ENCODE measurements at places on chromosomes 13 and 19.

DNA sequence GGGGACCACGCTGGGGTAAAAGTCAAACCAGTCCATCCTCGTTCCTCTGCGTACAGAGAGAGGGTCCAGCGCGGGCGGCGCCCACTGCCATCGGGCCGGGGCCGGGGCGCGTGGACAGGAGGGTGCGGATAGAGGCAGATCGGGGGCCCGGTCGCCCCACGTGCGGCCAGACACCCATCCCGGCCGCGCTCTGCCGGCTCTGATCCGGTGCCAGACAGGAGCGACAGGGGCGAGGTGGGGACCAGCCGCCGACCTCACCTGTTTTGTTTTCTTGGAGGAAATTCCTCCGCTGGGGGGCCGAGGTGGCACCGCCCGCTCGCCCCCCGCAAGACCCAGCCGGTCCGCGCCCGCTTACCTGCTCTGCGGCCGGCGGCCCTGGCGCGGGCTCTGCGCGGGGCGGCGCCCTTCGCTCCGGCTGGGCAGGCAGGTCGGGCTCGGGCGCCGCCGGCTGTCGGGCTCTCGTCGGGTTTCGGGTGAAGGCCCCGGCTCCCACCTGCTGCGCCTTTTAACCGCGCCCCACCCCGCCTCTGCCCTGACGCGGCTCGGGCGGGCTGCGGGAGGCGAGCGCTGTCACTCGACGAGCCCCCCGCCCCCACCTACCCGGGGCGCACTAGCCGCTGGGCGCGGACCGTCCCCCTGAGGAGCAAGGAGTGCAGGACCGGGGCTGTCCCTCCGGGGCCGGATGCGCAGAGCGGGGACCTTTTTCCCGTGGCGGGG is at the start of gene GJB6:
GJB6 (minus strand) TSS at position 481 of the 717 bp plus-strand sequence. CDS start 8,839 bp downstream, outside the sequence.
- DNase-seq: no peak

GRCh38 chr13:78326633-78327032 is 276.7 kb downstream of the POU4F1 start:
- DNase-seq: no peak

DNA sequence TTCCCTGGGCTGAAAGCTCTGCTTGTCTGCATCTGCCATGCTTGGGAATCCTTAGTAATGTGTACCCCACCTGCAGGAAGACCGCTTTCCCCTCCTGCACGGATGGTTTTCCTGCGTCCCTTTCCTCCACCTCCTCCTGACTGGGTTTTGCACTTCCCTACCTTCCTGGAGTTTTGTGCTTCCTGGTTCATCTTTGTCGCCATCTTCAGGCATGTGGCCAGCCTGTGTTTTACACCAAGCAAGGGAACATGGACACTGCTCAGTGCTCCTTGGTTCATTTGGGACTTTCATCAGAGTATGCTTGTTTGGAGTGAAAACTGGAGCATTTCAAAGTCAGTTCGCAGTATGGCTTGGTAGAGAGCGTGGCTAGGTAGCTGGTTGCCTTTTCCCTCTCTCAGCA is 30.7 kb downstream of the ERICH6B start:
- no peak for DNase-seq

GRCh38 chr19:41332468-41332867 is 21.3 kb downstream of the TGFB1 start:
- DNase-seq: no peak

DNA sequence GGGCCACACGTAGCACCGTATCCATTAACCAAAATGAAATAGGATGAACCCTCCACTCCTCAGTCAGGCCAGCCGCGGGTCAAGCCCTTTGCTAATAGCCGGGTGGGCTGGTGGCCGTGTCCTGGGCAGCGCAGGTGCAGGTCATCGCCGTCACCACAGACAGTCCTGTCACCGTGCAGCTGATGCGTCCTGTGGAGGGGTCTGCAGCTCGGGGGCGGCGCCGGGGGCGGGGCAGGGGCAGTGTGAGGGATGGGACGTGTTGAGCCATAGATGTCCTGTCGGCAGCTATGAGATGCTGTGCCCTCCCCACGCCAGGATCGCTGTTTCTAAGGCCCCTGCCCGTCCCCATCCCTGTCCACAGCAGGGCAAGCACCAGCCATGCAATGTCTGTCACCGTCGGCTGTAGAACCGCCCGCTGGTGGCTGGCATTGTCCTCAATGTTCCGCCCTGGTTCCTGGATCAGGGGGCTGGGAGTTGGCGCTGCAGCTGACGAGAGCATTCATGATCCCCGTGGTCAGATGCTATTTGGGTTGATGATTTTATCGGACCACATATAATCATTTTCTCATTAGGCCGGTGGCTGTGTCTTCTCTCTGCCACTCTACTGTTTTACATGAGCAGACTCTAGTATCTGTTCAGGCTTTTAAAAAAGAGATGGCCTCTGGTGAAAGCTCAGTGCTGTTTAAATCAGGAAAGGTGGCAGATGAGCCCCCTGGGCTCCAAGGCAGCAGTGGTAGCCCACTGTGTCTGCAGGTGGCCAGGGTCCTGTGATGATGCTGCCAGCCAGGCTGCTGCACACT is 126.1 kb downstream of the KDM4B start:
- DNase-seq: no peak

GRCh38 chr19:42422901-42423461 is 4.2 kb downstream of the LIPE start:
- no peak for DNase-seq

GRCh38 chr13:99151516-99151915 is 49.1 kb upstream of the UBAC2 start:
- no peak for DNase-seq

- DNase-seq: no peak
These were observed 1.5 kb downstream of the C3 start for GRCh38 chr19:6718741-6719539.

- no peak for DNase-seq
These were observed 49.6 kb upstream of the ANKRD10 start for GRCh38 chr13:110964229-110965037.

GRCh38 chr13:30868799-30869470 is 37.1 kb upstream of the MEDAG start:
- no peak for DNase-seq

DNA sequence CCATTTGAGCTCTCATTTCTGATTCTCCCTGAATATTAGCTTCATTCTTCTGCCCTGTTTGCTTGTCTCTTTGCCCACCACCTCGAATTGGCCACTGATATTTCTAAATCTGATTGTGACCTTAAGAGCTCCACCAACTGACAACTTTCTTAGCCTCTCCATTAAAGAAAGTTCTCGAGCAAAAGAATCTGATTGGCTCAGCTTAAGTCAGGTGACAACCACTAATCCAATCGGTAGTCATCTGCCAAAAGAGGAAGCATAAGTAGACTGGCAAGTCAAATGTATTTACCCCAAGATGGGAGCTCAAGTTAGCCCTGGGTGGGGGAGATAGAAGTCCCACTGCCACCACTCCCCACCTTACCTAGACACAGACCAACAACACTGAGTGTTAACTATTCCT is 41.5 kb downstream of the NOTCH3 start:
- DNase-seq: no peak

DNA sequence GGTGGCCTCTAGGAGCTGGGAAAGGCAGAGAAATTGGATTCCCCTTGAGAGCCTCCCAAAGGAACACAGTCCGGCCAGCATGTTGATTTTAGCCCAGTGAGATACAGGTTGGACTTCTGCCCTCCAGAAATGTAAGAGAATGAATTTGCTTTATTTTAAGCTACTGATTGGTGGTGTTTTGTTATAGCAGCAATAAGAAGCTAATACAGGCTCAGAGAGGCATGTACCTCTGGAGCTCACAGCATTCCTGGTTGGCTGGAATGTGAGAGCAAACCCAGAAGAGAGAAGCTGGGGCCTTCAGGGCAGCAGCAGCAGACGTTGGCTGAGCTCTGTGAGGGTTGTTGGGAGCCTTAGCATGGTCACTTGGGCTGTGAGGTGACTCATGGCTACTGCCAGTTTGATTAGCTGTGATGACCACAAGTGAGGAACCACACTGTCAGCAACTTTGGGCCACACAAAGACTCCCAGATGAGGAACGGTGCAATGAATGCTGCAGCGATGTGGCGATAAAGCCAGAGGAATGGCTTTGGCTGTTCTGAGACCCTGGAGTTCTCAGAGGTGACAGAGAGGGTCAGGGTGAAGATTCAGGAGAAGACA is 80.1 kb downstream of the CYSLTR2 start:
- no peak for DNase-seq

GRCh38 chr13:22599156-22599555 is 581.6 kb upstream of the SGCG start:
- DNase-seq: no peak

DNA sequence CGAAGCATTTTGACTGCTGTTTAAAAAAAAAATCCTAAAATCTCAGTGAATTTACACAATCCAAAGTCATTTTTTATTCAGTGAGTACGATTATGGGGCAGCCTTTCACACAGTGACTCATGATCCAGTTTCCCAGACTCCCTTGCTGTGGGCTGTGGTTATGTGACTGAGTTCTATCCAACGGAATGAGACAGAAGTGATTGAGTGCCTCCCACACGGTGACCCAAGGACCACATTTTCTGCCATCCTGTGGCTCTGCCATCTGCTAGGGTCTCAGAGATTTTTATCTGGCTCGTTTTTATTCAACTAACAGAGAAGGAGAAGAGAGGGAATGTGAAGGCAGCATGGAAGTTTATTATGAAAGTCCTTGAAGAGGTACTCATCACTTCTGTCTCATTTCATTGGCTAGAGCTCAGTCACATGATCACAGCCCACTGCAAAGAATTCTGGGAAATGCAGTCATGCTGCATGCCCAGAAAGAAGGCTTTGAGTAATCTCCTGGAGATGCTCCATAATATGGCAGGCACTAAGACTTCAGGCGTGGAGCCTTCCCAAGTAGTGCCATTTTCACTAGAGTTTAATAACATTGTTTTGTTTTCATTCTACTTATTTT is 999.4 kb downstream of the UQCRFS1 start:
- DNase-seq: no peak

Measured in Peyer's patch (tissue), 4 donors.